ENCODE measurements at places on chromosomes 4 and X.

DNA sequence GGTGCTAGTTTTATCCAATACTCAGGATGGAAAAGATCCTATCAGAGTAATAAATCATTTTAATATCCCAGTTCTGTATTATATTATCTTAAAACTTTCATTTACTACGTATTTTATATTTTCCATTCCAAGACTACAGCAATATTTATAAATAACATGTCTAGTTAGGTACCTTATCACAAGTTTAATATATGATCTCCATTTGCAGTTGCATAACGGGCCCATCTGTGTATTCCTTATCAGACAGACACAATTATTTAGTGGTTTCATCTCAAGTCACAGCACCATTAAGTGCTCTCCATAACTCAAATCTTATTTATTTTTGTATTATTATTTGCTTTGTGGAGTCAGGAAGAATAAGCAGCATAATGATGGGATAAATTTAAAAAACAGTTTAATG is 333.9 kb downstream of the SH2D1A start:
- DNase-seq = no peak

- no peak for DNase-seq
These were observed 462.4 kb downstream of the IQCM start for GRCh38 chr4:149353241-149353640.

DNA sequence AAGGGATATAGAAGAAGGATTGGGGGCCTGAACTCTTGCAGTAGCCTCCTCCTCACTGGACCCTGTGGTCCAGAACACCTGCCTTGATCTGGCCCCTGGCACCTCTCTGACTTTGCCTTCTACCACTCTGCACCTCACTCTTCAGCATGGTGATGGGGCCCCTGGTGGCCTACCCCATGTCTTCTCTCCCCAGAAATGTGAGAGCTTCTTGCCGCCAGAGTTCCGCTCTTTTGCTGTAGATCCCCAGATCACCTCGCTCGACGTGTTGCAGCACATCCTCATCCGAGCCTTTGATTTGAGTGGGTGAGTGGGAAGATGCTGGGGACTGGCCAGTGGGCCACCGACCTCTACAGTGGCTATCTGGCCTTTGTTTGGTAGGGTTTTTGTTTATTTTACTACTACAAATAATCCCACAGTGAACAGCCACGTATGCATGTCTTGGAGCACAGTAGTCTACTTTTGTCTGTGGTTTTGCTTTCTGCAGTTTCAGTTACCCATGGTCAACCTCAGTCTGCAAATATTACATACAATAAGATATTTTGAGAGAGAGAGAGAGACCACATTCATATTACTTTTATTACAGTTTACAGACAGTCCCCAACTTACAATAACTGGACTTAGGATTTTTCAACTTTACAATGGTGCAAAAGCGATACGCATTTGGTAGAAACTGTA is 1.8 kb downstream of the TBC1D25 start:
- no peak for DNase-seq

DNA sequence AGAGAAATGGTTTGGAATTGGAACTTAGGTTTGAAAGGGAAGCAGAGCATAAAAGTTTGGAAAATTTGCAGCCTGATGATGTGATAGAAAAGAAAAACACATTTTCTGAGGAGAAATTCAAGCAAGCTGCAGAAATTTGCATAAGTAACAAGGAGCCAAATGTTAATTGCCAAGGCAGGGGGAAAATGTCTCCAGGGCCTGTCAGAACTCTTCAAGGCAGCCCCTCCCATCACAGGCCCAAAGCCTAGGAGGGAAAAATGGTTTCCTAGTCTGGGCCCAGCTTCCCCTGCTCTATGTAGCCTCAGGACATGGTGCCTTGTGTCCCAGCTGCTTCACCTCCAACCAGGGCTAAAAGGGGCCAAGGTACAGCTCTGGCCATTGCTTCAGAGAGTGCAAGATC is 21.2 kb upstream of the DUSP21 start:
- no peak for DNase-seq

DNA sequence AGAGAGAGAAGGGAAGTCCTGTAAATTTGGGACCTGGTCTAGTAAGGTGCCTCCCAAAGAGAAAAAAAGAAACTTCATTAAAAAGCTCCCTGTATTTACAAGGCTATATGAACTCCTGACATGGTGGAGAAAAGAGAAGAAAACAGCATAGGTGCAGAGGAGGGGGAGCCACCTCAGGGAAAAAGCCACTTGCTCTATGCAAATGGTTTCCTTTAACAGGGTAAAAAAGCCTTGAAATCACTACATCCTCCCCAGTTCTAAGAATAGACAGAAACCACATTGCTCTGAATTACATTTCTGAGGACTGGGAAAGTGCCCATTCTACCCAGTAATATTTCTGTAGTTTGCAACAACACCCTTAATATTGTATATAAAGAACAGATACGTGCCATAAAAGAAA is 165.5 kb downstream of the KLF8 start:
- DNase-seq = no peak

DNA sequence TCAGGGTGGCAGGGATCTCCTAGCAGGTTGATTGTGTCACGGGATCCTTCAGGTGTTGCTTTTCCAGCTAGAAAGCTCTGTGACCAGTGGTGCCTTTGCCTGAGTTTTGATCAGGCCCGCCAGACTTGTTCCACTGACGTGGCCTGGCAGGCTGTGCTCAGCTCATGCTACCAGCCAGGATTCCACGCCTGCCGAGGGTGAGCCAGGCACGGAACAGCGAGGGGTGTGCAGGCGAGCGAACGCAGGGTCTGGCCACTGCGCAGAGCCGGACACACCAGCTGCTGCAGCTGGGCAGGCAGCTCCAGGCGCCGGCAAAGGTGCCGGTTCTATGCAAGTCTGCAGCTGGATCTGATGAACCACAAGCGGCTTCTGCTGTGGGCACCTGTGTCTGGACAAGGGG is 17.1 kb upstream of the SAT1 start:
- no peak for DNase-seq

DNA sequence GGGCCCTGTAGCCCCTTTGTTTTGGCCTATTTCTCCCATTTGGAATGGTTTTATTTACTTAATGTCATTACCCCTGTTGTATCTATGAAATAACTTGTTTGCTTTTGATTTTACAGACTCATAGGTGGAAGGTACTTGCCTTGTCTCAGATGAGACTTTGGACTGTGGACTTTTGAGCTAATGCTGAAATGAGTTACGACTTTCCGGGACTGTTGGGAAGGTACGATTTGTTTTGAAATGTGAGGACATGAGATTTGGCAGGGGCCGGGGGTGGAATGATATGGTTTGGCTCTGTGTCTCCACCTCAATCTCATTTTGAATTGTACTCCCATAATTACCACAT is 39.4 kb downstream of the NLRP2B start:
- no peak for DNase-seq

- no peak for DNase-seq
These were observed 264.2 kb downstream of the CAMK2D start for GRCh38 chr4:113497154-113497884.

DNA sequence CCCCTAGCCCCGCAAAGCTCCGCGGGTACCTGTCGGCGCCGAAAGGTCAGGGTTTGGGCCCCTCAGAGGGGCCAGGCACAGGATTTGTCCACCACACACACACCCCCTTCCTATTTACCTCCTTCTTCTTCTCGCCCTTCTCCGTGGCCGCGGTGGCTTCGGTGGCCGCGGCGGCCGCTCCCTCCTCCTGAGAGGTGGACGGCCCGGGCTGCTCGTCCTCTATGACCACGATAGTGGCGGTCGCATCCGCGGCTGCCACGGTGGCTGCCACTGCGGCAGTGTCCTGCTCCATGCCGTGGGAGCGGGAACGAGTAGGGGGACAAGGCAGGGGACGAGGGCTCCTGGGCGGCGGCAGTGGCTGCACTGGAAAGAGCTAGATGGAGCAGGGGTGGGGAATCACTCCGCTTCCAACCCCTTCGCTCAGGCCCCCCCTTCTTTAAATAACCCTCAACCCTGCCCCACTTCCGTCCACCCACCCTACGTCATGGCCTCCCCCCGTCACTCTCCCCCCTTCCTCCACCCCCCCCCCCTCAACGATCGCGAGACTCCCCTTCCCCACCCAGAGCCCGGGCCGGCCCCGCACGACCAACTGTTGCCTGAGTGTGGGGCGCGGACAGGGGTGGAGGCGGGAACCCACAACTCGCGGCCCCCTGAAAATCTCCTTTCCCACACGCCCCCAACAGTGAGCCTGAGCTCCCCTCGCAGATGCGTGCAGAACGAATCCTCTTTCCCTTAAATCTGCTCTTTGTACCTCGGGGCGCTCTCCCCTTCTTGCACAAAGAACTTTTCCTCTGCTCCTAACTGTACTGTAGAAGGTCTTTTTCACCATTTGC is at the start of gene SMARCA1:
SMARCA1 (minus strand) TSS at position 412 of the 833 bp plus-strand sequence; CDS start at position 292, 120 bp downstream.
- DNase-seq = peak; percentile 17

GRCh38 chrX:29926056-29926455 is 289.3 kb upstream of the MAGEB2 start:
- DNase-seq = no peak

DNA sequence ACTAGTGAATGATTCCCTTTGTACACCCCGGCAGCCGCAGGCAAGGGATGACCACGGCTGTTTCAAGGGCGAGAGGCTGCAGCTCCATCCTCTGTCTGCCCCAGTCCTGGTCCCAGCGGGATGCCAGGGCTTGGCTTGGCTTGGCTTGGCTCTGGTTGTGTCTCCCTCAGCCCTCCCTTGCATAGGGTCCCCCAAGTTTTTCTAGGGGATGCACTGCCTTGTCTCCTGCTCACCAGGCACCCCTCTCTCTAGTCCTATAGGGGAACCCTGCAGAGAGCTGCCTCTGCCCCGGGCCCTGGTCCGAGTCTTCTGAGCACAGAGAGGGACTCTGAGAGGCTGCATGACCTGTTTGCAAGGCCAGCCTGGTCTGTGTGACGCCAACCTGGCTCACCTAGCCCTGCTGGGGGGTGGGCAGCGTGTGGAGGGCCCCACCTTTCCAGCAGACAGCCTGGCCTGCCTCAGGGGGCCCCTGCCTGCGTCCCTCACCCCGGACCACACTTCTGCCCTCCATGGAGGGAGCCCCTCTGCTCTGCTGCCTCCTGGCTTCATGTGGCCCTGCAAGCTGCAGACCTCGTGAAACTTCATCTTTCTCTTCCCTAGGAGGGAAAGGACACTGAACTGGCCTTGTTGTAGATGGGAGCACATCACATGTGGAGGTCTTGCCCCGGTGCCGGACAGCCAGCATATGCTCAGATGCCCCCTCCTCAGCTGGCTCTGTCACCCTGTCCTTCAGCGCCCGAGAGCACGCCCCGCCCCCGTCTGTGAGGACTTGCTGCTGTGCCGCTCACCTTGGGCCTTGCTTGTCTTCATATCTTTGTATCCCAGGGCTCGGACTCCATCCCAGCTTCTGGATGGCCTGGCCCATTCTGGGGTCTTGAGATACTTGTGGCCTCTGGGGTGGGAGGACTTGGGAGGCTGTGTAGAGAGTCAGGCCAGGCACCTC is 16.4 kb downstream of the SORCS2 start:
- DNase-seq = no peak

GRCh38 chr4:2042204-2042946 is 16.8 kb upstream of the NAT8L start:
- peak; percentile 45 for DNase-seq

DNA sequence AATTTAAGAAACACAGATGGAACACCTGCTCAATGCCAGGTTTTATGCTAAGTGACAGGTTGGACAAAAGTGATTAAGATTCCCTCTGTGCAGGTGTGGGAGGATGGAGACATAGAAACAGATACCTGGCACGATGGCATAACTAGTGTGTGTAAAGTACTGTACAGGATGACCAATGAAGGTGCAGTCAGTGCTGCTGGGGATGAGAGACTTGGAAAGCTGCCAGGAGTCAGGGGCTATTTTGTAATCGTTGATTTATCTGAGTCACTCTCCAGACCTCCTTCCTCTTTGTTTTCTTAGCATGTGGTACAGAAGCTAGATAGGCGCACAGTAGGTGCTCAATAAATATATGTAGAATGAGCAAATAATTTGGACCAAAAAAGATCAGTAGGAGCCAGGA is 58.2 kb downstream of the CWH43 start:
- no peak for DNase-seq

DNA sequence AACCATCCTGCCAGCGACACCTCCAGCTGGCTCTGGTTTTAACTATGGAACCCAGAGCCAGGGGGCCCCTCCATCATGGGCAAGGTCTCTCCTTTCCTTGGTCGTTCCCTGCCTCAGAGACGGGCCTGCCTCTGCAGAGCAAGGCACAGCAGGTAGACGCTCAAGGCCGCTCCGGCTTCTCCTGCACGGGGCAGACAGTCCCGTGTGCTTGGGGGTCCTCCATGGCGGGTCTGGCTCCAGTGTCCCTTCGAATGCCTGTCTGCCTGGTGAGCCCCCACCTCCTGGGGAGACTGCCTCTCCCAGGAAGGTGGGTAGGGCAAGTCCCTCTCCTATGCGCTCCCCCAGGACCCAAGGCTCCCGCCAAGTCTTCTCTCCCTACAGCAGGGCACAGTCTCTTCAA is 71.5 kb downstream of the ACOX3 start:
- DNase-seq = no peak

GRCh38 chr4:10015140-10015753 is 6.0 kb downstream of the SLC2A9 start:
- DNase-seq = peak; percentile 32

DNA sequence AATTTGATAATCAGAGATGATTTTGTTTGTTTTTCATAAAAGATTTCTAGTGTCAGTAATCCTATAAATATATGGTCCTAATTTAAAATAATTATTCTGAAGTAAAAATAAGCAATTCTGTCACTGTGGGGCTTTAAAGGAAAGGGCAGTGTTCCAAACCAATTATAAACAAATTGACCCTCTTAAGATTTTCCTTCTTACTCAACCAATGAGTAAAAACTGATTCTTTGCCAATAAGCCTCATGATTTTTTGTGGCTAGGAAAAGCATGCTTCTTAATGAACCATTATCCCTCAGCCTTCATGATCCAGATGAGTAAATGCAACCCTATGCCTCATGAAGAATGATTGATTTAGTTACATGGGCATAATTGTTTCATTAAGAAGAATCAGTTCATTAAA is 1010.4 kb downstream of the ADGRL3 start:
- DNase-seq = no peak

GRCh38 chrX:136199365-136199764 is 51.8 kb downstream of the MAP7D3 start:
- DNase-seq = no peak

GRCh38 chr4:53060278-53060677 is 198.2 kb downstream of the RASL11B start:
- no peak for DNase-seq

DNA sequence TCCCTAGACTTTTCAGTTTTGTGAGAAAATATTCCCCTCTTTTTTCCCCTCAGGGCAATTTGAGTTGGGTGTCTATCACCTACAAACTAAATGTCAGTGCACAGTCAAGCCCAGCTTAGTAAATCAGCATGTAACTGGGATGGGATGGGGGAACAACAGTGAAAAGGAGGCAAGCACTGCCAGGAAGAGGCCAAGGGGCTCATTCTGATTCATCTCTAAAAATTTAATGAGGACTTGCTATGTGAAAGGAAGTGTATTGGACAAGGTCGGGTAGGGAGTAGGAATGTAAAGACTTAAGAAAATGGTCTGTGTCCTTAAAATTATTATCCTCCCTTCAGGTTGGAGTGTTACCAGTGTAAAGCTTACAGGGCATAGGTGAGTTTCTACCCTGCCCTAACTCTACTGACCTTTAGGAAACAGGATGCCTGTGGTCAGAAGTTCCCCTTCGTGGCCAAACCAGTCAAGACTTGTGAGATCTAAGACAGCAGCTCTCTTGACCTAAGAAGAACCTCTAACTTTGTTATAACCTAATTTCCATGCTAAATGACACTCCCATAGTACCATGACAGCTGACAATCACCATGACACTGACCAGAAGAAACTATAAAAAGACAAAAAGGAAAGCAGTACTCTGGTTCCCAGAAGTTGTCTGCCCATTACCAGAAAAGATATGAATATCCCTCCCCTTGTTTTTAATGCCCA is 194.4 kb upstream of the LDB2 start:
- no peak for DNase-seq

All from suppressor macrophage treated with lipopolysaccharide for 1 hour (primary cell).